ENCODE measurements at places on chromosomes 4 and X.

DNA sequence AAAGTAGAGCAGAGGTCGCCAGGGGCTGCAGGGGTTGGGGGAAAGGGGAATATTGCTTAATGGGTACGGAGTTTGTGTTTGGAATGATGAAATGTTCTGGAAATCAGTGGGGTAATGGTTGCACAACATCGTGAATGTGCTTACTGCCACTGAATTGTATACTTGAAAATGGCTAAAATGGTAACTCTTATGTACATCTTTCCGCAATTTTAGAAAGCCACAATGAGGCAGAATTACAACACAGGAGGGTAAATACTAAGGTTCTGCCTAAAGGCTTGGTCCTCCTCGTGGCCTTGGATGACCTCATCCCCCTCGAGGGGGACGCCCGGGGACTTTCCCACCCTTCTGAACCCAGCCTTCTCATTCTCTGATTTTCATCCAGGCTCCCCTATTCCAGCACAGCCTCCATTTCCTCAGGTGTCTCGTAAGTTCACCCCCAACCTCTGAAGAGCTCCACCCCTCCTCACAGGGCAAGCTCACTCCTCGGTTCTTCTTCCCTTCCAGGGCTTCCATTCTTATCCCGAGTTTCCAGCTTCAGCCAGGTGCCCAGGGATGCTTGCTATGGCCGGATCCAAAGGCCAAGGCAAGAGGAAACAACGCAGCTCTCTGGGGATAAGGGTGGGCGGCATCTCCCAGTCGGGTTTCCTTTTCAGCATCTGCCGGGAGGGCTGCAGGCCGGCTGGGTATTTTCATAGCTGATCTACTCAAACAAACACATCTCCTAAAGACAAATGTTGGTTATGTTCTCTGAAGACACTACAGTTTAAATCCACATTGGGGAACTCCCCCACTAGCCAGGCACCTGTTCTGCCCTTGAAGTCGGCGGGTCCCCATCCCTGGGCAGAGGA is 71.3 kb upstream of the ACSL1 start:
- DNase-seq, result peak; percentile 67

DNA sequence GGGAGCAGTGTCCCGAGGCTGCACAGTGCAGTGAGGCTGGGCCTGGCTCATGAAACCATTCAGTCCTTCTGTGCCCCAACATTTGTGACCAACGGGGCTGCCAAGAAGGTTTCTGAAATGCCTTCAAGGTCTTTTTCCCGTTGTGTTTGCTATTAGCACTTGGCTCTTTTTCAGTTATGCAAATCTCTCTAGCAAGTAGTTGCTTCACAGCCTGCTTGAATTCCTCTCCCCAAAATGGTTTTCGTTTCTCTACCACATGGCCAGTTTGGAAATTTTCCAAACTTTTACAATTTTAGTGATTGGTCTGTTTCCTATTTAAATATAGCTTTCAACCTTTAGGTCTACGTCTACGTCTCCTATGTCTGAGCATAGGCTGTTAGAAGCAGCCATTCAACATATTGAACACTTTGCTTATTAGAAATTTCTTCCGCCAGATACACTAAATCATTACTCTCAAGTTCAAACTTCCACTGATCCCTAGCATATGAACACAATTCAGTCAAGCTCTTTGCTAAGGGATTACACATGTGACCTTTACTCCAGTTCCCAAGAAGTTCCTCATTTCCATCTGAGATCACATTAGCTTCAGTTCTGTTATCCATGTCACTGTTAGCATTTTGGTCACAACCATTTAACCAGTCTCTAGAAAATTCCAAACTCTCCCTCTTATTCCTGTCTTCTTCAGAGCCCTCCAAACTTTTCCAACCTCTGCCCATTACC is 901.8 kb downstream of the GLUD2 start:
- no peak for DNase-seq

GRCh38 chr4:25903900-25904747 is 9.9 kb upstream of the SMIM20 start:
- no peak for DNase-seq

GRCh38 chr4:148510211-148510610 is 68.0 kb upstream of the NR3C2 start:
- no peak for DNase-seq

- DNase-seq, result peak; percentile 76
These were observed 45.7 kb downstream of the PRPS1 start for GRCh38 chrX:107673933-107674479.

GRCh38 chr4:141686146-141686775 is 49.9 kb downstream of the IL15 start:
- DNase-seq, result no peak

DNA sequence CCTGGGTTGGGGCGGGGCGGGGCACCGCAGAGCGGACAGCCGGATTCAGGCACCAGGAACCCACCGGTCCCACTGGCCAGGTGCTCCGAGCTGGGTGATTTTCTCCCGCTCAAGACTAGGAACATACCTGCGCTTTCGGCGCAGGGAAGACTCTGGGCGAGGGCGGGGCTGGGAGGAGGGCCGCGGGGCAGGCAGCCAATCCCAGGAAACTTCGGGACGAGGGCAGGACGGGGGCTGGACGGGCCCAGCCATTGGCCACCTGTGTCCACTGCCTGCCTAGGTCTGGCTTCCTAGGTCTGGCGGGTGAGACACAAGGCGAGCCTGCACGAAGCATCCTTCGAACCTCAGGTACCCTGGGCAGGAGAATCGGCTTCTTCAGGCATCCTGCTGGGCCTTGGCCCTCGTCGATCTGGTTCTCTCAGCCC is 274 bp upstream of the ERVMER34-1 start:
- DNase-seq, result no peak

GRCh38 chr4:92399032-92399431 is 95.3 kb downstream of the GRID2 start:
- DNase-seq, result no peak

GRCh38 chrX:10083809-10084208 is 73.0 kb upstream of the CLCN4 start:
- no peak for DNase-seq

DNA sequence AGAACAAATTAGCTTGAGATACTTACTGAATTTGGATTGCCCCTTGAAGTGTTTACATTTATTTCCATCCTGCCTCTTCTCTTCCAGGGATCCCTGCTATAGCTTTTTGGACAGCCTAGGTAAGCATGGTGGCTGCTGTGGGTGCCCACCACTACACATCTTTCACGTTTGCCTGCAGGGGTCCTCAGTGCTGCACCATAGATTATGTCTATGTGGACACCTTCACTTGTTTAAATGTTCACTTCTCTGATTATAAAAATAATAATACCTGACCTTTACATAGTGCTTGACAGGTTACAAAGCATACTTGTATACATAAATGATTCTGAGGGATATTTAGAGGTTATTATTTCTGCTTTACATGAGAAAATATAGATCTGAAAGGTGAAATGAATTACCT is 67.9 kb upstream of the SLC4A4 start:
- no peak for DNase-seq

- DNase-seq, result no peak
These were observed 2.4 kb downstream of the SLC25A43 start for GRCh38 chrX:119401569-119401968.

DNA sequence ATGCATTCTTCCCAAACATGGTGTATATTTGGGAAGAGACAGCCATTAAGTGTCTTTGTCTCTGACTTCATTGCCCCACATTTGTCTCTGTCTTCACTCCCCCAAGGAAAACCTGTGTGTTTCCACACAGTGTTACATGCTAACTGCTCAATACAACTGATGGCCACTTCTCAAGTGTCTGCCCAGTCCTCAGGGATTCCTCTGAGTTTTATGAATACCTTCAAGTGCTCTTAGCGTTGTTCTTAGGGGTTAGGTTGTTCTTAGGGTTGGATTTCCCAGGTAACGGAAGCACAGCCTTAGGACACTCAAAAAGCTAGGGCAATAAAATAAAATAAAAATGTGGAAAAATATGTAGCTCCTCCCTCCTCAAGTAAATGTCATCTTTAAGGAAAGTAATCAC is 64.7 kb upstream of the PLAC8 start:
- DNase-seq, result no peak

GRCh38 chr4:1026115-1026514 is 14.7 kb downstream of the FGFRL1 start:
- DNase-seq, result peak; percentile 59

DNA sequence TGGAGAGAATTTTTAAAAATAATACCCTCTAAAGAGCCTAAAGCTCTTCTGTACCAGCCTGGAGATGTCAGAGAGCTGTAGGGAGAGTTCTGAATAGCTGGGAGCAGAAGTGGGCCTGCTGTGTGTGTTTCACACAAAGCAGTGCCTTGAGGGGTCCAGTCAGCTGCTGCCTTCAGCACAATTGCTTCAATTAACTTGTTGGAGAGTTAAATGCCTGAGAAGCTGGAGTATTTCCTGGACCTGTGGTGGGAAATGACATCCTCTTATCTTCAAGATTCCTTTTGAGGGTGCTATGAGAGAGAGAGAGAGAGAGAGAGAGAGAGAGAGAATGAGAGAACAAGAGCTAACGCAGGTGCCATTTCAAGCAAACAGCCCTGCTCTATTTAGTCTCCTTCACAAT is 96.2 kb upstream of the IL1RAPL2 start:
- DNase-seq, result no peak

GRCh38 chr4:26857278-26858034 is 3.2 kb upstream of the STIM2 start:
- peak; percentile 96 for DNase-seq

DNA sequence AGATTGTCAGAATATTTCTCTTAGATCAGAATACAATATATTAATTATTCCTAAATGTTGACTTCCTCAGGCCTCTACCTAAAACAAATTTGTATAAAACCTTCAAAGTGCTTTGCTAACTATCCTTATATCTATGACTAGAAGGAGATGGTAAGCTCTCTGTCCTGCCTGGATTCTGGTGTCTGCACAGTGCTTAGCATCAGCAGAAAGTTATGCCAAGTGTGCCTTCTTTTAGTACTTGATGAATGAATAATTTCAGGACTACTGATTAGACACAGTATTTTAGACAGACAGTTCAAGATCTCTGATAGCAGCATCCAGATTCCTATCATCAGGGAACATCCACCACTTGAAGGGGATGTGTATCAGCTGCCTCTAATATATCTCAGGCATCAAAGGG is 242.4 kb upstream of the TLL1 start:
- DNase-seq, result no peak

Measured in GM06990 (cell line).